ENCODE measurements at places on chromosomes 2 and 18. TPM values are rescaled to one million over a fixed set of nuclear protein-coding genes. Genes with fewer than 3 reads are reported as not detected.

Gene MBP
- 20.1 TPM for total RNA-seq

Gene CCDC102B
- 61.4 TPM for total RNA-seq

Gene FSHR
- not detected for total RNA-seq

Gene RGPD8
- total RNA-seq: 37.1 TPM

Gene RTP5
- not detected for total RNA-seq

Gene UGT1A5
- total RNA-seq: 0.16 TPM

Gene LRRC30
- total RNA-seq: 0.49 TPM

Gene DUSP11
- total RNA-seq: 42.8 TPM

Gene EIF2AK2
- total RNA-seq: 51.0 TPM

Gene ARHGAP28
- 42.2 TPM for total RNA-seq

Gene SPDYA
- 3.7 TPM for total RNA-seq

Gene ZSWIM2
- not detected for total RNA-seq

Gene AKAIN1
- 1.3 TPM for total RNA-seq

Gene CPO
- total RNA-seq: not detected

Gene OR6B3
- not detected for total RNA-seq

Gene UBR3
- total RNA-seq: 167 TPM

Gene TSGA10
- 20.8 TPM for total RNA-seq

Gene INHA
- total RNA-seq: 0.82 TPM

Gene LAMA1
- total RNA-seq: 34.4 TPM

Gene MOGAT1
- not detected for total RNA-seq

Gene TMEM17
- total RNA-seq: 6.0 TPM

Gene C1QL2
- 4.1 TPM for total RNA-seq

Gene IL18RAP
- 0.33 TPM for total RNA-seq

Gene SLC5A7
- 1.1 TPM for total RNA-seq

Gene ALPP
- total RNA-seq: not detected

Gene INHBB
- 25.7 TPM for total RNA-seq

Gene SIGLEC15
- 0.99 TPM for total RNA-seq

Gene IL36G
- total RNA-seq: not detected

Gene POTEJ
- total RNA-seq: 0.71 TPM

Gene LBX2
- not detected for total RNA-seq

Gene DIS3L2
- 58.4 TPM for total RNA-seq

Gene CYP27C1
- total RNA-seq: 4.6 TPM

Gene PIEZO2
- total RNA-seq: 78.8 TPM

Gene PPIL3
- 49.1 TPM for total RNA-seq

Gene CHRND
- 3.9 TPM for total RNA-seq

Gene PPM1G
- total RNA-seq: 54.4 TPM

Gene ZAP70
- total RNA-seq: 1.5 TPM

Gene FIGN
- total RNA-seq: 10.3 TPM

Gene RTKN
- 28.9 TPM for total RNA-seq

Gene POU3F3
- 4.2 TPM for total RNA-seq

Gene DHRS9
- 2.3 TPM for total RNA-seq

Gene ACMSD
- total RNA-seq: not detected

Gene ARHGAP15
- total RNA-seq: 20.8 TPM

Gene REG3A
- not detected for total RNA-seq

Gene ERCC3
- total RNA-seq: 78.1 TPM

Gene BOLL
- 0.27 TPM for total RNA-seq

Gene CRYGD
- total RNA-seq: 823 TPM

Gene PRR30
- total RNA-seq: not detected

Gene GALR1
- total RNA-seq: 0.16 TPM

Gene DCTN1
- total RNA-seq: 129 TPM

Gene MEP1B
- not detected for total RNA-seq
